NCI-H1436 treated with DMSO at 0.1 percent for 48 hours (cell line): ENCODE measurements at places on chromosomes 11 and 22.

- no peak for DNase-seq
Measured at GRCh38 chr11:357582-357981, 11.7 kb upstream of the B4GALNT4 start.

DNA sequence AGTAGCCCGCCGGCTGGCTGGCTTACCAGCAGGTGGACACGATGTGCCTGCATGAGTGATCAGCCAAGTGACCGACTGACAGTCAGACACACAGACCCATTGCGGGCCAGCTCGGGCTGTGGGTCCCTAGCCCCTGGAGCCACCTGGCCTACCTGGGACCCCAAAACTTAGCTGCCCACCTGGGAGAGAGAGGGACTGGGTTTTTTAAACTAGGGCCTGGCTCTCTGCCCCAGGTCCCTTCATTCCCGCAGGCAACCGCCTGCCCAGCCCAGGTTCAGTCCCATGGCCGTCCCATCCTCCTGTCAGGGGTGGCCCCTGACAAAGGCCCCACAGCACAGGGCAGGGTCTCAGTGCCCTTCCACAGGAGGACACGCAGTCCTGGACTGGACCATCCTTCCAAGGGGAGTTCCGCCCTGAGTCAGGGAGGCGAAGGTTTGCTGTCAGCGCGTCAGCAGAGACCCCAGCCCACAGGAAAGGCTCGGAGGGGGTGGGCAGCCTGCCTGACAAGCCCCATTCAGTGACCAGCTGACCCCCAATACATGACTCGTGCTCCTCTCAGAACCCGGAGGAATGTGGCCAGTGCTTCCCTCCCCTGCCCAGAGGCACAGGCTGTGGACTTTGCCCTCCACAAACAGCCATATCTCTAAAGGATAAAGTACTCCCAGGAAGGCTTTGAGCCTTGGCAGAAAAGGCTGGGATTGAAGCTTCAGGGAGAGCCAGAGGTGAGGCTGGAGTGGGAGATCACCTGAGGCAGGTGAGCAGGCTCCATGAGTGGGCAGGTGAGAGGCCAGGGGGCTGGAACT is 8.4 kb downstream of the SLCO2B1 start:
- no peak for DNase-seq

DNA sequence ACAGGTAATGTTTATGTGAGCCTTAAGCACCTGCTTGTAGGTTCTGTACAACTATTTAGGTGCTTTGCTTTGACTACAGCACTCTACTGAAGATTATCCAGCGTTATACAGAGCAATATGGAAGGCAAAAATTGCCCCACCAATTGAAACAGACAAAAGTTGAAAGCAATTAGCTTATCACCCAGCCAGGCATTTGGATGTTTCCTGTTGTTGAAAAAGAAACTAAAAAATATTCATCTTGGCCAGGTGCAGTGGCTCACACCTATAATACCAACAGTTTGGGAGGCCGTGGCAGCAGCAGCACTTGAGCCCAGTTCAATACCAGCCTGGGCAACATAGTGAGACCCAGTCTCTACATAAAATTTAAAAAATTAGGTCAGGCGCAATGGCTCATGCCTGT is 18.5 kb downstream of the ATL3 start:
- DNase-seq = no peak

- DNase-seq = no peak
Measured at GRCh38 chr22:47374901-47375575, 612.6 kb downstream of the TBC1D22A start.

DNA sequence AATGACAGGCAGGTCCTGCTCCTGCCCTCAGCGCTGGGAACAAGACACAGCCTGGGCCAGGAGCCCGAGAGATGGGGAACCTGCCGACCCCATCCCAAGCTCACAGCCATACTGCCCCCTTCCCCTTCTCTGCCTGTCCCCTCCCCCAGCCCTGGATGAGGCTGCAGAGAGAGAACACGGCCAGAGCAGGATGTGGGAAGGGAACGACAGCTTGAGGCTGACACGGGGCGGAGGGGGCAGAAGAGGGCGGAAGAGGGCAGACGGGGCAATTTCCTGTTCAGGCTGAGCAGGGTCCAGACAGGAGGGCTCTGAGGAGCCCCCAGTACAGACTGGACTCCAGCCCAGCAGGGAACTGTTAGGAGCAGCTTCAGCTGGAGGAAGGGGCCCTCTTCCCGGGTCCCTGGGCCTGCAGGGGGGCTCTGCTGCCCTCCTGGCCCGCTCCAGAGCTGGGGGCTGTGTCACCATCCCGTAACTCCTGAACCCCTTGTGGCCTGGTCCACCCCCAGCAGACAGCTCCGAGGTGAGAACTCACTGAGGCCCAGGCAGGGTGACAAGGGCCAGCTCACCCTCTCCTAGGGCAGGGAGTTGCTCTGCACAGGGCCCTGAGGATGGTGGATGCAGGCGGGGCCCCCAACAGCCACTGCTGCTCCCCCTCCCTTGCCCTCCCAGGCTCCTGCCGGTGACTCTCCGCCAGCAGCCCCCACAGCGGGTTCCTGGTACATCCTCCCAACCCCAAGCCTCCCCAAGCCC is 5.7 kb downstream of the CTSD start:
- DNase-seq = no peak

- peak; percentile 44 for DNase-seq
Measured at GRCh38 chr11:12287374-12288211, 89.8 kb upstream of the PARVA start.

DNA sequence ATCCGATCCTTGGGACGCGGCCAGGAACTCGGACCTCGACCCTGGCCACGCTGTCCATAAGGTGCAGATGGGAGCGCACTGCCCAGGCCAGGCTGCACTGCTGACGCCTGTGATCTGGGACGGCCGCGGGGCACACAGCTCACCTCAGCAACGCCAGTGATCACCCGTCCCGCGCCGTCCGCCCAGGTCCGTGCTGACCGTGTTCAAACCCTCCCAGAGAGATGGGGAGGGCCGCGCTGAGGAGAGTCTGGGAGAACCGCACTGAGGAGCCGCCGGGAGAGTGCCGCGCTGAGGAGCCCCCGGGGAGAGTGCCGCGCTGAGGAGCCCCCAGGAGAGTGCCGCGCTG is 636 bp downstream of the KCNQ1OT1 start:
- DNase-seq = no peak

- no peak for DNase-seq
Measured at GRCh38 chr11:126930091-126930841, 70.3 kb downstream of the KIRREL3 start.

GRCh38 chr11:33687733-33688479 is 12.7 kb downstream of the C11orf91 start:
- DNase-seq = no peak

GRCh38 chr22:23499845-23500500 is 80.1 kb downstream of the IGLL1 start:
- no peak for DNase-seq

- DNase-seq = no peak
Measured at GRCh38 chr11:110827276-110827675, 115.0 kb upstream of the ARHGAP20 start.

DNA sequence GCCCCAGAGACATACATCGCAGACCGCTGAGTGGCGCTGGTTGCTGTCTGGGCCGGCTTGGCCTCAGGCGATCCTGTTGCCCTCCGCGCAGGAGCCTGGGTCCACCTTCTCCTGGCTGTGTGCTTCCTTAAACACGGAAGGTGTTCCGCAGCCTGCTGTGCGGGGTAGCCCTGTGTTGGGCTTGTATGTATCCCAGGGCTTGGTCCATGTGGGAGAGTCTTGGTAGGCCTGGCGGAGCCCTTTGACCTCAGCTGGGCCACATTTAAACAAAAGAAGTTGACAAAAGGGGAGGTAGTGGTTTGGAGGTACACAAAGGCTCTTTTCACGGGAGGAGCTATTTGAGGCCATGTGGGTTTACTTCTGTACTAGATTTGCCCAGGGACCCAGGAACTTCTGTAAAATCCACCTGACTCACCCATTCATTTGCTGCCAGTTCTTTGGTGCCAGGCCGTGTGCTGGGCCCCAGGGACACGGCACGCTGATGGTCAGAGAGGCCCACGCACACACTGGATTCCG is 11.0 kb upstream of the GRAMD4 start:
- no peak for DNase-seq

- DNase-seq = no peak
Measured at GRCh38 chr11:124867700-124868099, 2.5 kb downstream of the ROBO3 start.

GRCh38 chr11:112306230-112306629 is 45.6 kb upstream of the PLET1 start:
- no peak for DNase-seq

- DNase-seq = no peak
Measured at GRCh38 chr11:66868082-66868725, 11.3 kb downstream of the LRFN4 start.

DNA sequence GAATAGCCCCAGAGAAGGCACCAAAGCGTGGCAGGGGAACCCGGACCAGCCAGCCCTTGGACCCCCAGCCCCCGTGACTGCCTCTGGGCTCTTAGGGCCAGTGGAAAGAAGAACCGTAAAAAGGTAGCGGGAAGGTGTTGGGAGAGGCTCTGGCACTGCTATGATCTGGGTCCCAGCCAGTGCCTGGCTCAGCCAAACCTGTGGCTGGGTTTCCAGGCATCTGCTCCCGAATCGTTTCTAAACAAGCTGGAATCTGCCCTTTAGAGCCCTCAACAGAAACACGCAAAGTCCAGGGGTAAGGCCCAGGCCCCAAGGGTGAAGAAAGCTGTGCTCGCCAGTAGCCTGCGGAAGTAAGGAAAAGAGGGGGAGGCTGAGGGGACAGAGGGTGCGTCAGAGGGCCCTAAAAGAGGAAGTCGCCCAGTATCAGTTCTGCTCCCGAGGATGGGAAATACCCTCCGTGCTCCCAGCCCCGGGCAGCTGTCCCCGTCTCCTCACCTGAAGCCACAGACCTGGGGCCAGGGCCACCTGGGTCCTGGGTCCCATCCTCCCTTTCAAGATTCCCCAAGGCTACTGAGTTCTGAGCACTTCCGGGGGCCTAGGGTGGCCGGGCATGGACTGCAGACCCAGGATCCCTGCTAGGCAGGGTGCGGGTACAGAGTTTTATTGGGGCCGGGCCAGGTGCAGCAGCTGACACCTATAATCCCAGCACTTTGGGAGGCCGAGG is 24.7 kb downstream of the IL10RA start:
- no peak for DNase-seq

GRCh38 chr11:94139416-94139815 is 10.8 kb downstream of the PANX1 start:
- no peak for DNase-seq

- DNase-seq = no peak
Measured at GRCh38 chr11:20658135-20658534, 11.3 kb upstream of the NELL1 start.

- DNase-seq = no peak
Measured at GRCh38 chr22:30175690-30176288, 70.8 kb downstream of the LIF start.

DNA sequence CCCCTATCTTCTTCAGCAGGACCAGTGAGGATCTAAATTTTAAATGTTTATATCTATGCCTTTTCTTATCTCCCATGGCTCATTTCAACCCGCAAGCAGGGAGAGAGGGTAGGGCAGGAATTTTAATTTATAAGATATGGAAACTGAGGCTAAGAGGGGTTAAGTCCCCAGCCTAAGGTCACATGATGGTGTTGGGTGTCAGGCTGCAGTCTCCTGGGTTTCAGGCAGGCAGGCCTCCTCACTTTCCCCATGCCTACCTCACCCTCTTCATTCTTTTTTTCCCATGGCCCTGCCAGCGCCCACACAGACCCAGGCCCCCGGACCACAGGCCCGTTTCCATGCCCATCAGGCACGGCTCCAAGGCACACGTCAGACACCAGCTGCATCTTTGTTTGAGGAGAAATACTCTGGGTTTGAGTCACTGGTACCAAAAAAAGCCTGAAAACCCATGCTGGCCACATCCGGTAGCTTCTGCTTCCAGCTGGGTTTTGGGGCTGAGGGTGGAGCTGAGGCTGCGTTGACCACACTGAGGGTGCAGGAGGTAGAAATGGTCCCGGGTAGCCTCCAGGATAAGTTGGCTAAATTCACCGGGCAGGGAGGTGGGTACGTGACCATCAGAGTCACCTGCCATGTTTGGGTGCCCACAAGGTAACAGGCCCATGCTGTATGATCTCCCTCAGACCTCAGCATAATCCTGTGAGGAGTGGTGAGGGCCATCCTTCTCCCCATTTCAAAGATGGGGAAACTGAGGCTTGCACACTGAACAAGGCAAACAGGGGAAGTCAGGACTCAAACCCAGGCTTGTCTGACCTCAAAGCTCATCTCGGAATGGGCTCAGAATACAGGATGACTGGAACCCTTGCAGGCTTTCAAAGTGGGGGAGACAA is 7.5 kb downstream of the CRYBB1 start:
- no peak for DNase-seq

GRCh38 chr11:19672586-19673206 is 39.9 kb upstream of the NAV2 start:
- no peak for DNase-seq

DNA sequence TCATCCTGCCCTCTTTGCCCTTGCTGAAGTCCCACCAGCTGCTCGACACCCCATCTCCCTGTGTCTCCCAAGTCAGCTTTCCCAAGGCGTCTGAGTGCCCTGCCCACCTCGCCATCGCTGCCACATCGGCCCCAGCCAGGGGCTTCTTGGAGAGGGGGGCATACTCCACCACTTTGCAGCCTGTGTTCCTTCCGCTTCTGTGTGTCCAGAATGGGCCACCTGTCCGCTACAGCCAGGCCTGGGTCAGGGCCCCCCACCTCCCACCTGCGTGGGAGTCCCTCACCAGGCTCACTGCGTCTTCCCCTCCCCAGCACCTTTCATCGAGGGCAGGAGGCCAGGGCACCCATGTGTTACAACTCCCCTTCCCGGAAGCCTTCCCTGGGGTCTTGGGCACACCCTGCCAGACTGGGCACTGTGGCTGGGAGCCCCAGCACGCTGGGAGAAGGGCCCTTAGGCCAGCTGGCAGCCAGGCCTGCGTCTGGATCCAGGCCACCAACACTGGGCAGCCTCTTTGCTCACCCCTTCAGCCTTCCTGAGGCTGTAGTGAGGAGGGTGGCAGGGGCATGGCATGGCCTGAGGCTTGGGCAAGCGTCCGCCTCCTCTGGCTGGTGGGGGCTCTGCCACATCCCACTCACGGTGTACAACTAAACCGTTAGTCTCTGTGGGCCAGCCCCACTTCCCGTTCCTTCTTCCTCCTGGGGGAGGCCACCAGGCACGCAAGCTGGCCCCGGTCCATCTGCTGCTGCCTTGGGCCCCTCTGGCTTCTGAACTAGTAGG is 13.4 kb downstream of the CPT1A start:
- DNase-seq = no peak

DNA sequence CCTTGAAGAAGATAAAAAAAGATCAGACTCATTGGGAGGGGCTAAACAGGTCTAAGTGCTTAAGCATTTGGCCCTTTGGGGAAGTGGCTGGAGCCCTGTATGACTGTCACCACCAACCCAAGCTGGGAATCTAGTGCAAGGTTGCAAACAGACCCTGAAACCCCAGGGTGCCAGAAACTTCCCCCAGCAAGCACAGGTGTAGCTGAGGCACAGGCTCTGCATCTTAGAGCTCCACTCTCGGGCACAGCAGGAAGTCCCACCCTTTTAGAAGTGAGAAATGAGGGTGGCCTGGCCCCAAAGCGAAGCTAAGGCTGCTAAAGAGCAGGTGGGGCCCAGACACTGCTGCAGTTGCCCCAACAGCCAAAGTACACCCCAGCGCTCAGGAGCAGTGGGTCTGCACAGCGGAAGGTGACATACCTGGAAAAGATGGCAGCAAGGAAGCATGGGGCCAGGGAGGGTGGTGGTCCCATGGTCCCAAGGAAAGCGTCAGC is 5.8 kb upstream of the KDM2A start:
- DNase-seq = no peak
